ENCODE measurements at places on chromosomes 2 and 18. TPM values are rescaled to one million over a fixed set of nuclear protein-coding genes. Genes with fewer than 3 reads are reported as not detected.

DNA sequence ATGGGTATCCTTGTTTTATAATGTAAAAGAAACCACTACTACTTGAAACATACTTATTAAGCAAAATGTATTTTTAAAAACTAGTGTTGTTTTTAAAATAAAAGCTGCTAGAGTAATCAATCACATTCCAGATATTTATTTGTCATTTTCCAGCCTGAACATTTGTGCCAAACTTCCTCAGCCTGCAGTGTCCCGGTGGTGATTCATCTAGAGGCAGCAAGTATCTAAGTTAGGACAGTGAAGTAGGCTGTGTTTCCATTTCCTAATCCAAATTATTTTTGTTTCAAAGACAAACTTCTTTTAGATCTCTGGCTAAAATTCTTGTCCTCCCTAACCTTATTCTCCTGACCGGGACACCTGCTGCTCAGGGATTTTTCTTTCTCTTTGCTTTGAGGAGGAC is 12.8 kb upstream of the GCG start:
- no peak for DNase-seq
- H3K27me3 ChIP-seq: no peaks in the 10 kb centered on the region

DNA sequence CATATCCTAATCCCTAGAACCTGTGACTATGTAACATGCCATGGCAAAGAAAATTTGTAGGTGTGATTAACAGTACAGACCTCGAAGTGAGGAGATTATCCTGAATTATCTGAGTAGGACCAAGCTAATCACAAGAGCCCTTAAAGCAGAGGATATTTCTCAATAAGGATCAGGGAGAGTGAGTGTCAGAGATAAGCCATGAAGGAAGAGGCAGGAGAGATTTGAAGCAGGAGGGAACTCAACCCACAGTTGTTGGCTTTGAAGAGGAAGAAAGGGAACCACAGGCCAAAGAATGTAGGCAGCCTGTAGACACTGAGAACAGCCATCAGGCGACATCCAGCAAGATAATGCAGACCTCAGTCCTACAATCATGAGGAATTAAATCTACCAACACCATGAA is 229.3 kb downstream of the NBAS start:
- no peaks in the 10 kb centered on the region for H3K27me3 ChIP-seq
- no peak overlapping the region for H3K27ac ChIP-seq
- H3K4me3 ChIP-seq: no peak overlapping the region
- no peak for DNase-seq

- H3K4me1 ChIP-seq: peaks cover 41% of the 10 kb centered on the region
- no peaks in the 10 kb centered on the region for H3K36me3 ChIP-seq
- no peaks in the 10 kb centered on the region for H3K27me3 ChIP-seq
- H3K27ac ChIP-seq: peak overlapping the region; percentile 97
- DNase-seq: peak; percentile 88
Measured at GRCh38 chr2:113324684-113325160, 46.0 kb upstream of the PAX8 start.

Gene SLC19A3
- not detected for total RNA-seq

Gene GLI2
- total RNA-seq: 33.2 TPM
